ENCODE measurements at places on chromosomes 2 and 18.
A peak's percentile ranks its signal among the peaks of the same experiment; 100 is the strongest.

- no peak for DNase-seq
These were observed 131.3 kb upstream of the UNC80 start for GRCh38 chr2:209640358-209640757.

DNA sequence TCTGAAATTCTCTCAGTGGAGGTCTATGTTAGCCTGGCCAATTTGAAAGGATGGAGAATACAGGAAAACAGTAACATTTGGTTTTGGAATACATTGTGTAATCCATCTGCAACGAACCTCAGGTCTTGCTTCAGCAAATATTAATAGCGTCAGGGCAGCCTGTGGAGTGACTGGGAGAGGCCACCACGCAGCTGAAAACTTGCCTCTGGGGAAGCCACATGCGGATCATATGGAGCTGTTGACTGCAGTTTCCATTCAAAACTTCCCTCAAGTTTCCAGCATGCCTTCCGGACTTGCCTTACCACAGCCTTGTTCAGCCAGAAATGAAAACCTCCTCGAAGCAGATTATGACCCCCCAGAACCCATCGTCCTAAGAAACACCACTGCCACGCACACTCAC, 25.7 kb downstream of the BCL11A start:
- DNase-seq = no peak

GRCh38 chr18:14124689-14125088, 7.5 kb downstream of the ZNF519 start:
- DNase-seq = no peak

- DNase-seq = no peak
These were observed 333.0 kb upstream of the SLC14A2 start for GRCh38 chr18:45282101-45282812.

DNA sequence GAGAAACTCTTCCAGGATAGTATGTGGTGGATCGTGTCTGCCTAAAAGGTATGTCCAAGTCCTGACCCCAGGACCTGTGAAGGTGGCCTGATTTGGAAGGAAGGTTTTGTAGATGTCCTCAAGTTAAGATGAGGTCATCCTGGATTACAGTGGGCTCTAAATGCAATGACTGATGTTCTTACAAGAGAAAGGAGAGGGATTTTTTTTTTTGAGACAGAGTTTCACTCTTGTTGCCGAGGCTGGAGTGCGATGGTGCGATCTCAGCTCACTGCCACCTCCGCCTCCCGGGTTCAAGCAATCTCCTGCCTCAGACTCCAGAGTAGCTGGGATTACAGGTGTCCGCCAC, 19.9 kb downstream of the MBP start:
- DNase-seq = no peak

GRCh38 chr18:63697097-63697660, 5.6 kb upstream of the SERPINB11 start:
- no peak for DNase-seq

DNA sequence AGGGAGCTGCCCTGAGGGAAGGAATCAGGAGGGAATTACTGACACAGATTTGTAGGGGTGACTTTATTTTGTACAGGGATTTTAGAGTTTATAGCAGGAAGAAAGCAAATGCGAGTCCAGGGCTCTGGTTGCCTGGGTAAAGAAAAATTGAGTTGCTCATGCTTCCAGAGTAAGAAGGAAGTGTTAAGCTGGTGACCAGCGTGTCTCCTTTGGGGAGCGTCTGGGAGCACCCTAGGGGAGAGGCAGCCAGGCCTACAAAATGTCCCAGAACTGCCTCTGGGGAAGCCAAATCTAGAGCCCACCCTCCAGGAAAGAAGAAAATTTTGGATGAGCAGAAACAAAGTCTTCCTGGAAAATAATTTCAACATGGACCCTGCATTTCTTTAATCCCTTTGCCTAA, 147.0 kb downstream of the VAPA start:
- DNase-seq = no peak

GRCh38 chr2:106030287-106031268, 163.5 kb downstream of the UXS1 start:
- DNase-seq = no peak

DNA sequence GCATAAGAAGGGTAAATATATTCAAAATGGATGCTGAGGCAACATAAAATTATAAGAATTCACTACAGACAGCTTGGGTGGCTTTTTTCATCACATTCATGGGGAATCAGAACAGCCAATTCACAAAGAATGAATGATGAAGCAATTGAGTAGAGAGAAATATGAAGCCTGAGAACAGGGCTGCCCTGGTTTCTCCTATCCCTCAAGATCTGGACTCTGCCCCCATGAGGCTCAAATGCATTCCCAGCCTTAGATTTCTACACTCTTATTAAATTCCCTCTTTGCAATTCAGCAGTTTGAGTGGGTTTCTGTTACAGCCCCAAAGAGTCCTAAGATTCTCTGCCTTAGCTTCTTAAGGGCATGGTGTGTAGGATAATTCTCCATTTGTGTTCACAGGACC, 172.5 kb downstream of the MAIP1 start:
- DNase-seq = no peak

GRCh38 chr2:861655-862354, 88.8 kb upstream of the SNTG2 start:
- no peak for DNase-seq

DNA sequence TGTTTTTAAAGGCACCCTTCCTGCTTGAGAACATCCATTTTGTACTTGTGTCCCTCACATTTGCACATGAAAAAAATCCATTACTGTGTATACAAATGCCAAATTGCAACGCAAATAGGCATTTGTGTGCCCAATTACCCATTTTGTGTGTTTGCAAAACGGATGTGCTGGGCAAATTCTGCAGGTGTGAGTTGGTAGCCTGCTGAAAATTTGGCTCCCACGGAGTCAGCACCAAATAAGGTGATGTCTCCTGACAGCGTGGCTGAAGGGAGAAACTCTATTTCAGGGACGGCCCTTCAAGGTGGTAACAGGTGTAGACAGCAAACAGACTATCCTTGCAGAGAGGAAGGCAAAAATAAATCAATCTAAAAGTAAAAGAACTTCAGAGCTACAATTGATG, 661.1 kb downstream of the BCL11A start:
- no peak for DNase-seq

DNA sequence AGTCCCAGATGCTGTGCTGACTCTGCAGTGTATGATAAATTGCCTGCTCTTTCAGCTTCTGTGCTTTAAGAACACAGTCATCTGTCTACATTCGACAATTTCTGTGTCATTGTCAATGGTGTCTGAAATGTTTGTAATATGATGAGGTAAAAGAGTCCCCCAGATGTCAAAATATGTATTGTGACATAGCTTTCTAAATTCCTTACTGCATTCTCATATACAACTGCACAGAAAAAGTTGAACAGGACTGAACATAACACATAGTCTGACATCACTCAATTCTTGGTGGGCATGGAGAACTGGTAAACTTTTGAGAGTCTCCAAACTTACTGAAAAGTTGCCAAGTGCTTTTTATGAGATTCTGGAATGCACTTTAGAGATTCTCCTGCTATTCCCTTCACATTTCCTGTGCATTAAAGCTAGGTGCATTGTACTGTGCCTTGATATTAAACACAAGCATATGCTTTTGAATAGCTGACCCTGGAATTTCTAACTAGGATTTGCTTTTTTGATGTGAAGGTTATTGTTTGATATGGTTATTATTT, 48.1 kb upstream of the ARHGAP28 start:
- no peak for DNase-seq

DNA sequence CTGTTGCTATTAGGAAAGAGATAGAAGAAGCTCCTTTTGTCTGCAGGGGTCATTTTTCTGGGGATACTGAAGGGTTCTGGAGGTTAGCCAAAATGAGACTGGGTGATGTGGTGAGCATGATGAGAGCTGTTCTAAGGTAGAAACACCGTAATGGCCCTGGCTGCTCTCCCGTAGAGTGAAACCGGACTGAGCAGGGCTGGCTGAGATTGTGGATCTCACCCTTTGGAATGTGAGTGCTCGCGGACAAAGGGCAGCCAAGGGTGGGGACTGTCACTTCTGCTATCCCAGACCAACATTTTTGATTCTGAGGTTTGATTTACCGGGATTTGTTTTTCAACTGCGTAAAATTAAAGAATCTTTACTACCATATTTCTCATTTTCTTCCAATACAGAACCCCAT, 36.2 kb downstream of the TNFRSF11A start:
- DNase-seq = no peak

- DNase-seq = no peak
These were observed 289.2 kb downstream of the NDUFA10 start for GRCh38 chr2:239735829-239736357.

- no peak for DNase-seq
These were observed 230.5 kb upstream of the THSD7B start for GRCh38 chr2:136534811-136535210.

GRCh38 chr2:16494836-16495508, 170.7 kb downstream of the CYRIA start:
- no peak for DNase-seq

DNA sequence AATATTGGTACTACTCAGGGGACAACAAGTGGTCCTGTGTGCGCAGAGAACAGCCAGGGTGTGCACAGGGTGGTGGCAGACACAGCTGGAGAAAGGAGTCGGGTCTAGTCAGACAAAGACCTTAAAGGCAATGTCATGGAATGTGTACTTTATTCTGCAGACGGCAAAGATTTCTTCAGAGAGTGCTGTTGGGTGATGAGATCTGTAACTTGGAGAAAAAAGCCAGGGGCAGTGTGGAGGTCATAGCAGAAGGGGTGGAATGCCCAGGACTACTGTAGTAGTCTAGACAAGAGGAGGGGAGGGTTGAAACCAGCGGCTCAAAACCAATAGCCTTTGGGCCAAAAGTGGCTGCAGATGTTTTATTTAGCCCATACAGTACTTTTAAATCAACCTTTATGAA, 121.3 kb upstream of the ZFP36L2 start:
- DNase-seq = no peak

DNA sequence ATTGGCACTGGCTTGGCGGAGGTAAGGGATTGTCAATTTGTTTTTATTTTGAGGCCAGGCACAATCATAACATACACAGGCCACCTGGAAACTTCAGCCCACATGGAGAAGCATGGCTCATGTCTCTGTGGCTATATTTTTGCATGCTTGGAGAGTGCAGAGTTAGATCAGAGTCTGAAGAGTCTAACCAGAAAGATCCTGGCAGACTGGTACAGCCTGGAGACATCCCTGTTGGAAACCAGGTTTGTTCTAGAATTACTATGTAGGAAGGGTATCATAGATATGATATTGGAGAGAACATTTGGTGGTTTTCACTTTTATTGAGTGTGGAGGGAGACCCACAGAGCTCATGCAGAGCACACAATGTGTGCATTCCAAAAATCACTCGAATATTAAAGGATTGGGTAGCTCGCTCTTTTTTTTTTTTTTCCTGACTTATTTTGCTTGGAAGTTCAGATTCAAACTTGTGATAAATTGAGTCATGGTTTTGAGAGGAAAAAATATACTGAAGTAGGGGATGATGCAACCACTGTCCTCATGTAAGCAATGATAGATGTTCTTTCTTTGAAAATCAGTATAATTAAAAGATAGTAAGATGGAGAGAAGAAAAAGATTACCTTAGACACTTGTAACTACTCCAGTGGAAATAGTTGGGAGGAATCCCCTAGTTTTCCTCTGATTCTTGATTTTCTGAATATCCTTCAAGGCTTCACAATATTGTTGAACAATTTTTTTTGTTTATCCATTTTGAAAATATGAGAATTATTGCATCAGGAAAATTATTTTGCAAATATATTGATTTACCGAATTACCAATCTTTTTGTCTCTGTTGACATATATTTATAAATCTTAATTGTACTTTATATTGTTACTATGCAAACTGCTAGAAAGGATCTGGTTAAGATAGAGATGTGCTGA, 185.7 kb upstream of the ZEB2 start:
- DNase-seq = no peak

GRCh38 chr18:22977847-22978701, 44.9 kb downstream of the RBBP8 start:
- DNase-seq = peak; percentile 70

DNA sequence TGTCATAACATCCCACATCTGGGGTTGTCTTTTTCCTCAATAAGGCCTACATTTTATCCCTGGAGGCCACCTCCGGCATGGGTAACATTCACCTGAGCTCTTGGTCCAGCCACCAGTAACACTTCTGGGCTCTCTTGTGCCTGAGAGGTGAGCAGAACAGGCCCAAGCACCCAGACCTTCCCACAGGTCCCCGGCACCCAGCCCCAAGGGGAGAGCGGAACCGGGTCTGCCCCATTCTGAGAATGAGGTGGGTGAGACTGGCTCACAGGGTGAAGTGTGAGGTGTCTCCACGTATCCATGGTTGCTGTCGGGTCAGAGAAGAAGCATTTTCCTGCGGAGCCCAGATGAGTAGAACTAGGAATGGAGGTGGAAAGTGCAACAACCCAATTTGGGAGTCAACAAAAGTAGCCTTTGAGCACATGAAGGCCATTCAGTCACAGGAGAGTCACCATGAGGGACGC, 496.7 kb upstream of the MYT1L start:
- no peak for DNase-seq

GRCh38 chr2:79702905-79703304, 190.1 kb downstream of the CTNNA2 start:
- DNase-seq = no peak

GRCh38 chr2:46569766-46570165, 90.4 kb downstream of the TMEM247 start:
- DNase-seq = no peak

DNA sequence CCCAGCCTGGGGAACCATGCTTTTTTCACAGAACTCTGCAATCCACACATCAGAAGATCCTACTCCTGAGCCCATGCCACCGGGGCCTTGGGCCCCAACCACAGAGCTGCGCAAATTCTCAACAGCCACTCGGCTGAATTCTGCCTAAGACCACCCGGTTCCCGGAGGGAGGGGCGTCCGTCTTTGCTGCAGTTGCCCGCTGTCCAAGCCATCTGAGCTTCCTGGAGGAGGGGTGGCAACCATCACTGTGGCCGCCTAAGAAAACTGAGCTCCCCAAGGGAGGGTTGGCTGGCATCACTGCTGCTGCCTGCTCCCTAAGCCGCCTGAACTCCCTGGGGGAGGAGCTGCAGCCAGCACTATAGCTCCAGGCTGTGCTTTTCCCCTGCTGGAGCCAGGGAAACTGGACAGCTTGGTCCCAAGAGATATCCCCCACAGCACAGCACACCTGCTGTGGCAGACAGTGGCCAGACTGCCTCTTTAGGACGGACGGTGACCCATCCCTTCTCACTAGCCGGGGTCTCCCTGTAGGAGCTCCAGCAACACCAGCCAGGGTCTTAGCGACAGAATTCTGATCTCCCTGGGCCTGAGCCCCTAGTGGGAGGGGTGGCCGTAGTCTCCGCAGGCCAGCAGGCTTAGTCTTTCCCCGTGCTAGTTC, 1411.6 kb upstream of the CDH2 start:
- DNase-seq = no peak
